ENCODE measurements at places on chromosomes 3 and 15. TPM values are rescaled to one million over a fixed set of nuclear protein-coding genes. Genes with fewer than 3 reads are reported as not detected.

MAGI1 gene
- 1.0 TPM for total RNA-seq

DNA sequence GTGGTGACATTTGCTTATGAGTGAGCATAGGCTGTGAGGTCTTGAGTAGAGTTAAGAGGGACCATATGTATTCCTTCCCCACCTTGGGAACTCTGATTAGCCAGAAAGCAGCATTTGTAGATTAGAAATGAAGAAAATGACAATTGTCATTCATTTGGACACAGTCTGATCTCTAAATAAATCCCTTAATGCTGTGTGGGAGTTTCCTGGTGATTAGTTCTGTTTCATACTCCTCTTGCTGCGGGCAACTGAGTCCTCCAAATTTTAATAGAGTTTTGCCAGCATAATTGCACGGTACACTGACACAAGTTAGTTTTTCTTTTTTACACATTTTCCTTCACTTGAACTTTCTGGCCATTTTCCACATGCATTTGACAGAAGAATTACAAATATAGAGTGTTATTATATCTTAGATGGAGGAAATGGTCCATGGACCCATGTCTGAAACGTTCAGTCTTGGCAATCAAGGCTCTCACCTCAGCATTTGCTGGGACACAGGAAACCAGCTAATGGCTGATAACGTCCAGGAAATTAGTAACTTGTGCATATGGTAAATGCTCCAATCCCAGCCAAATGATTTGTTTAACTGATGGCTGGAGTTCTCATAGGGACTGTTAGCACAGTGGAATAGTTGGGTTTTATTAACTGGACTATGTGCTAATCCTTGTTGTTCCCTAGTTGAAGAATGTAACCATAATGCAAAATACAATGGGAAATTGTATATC lies 321.2 kb downstream of the RBMS3 start:
- DNase-seq: no peak

SMAD6 gene
- total RNA-seq: 14.6 TPM

- no peak for DNase-seq
These were observed 61.4 kb upstream of the TRPM1 start for GRCh38 chr15:31162721-31163510.

DNA sequence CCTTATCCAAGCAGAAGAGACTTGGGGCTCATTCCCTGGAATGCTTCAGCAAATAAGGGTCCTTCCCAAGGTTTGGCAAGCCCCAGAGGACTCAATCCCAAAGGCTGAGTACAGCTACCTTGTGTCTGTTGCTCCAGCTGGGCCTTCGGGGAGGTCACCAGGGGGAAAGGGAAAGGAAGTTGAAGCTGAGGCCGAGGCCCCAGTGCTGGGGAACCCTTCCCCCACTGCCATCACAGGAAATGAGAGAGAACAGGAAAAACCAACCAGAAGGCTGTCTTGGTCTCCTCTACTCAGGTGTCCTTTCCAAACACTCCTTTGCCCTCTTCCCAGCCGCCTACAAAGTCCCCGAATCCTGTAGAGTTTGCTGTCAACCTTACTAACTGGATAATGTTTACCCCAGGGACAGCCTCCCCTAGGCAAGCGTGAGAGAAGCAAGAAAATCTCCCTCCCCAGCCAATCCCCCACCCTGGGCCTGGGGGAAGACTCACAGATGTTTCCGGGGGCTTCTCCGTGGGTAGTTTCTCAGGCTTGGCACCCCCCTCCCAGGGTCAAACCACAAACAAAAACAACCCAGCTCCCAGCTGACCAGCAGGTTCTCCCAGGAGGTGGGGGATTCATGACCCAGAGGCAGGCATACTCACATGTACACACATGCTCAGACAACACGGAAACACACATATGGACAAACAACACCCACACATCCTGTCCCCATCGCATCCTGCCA lies 5.5 kb downstream of the CSRNP1 start:
- peak; percentile 79 for DNase-seq

DNA sequence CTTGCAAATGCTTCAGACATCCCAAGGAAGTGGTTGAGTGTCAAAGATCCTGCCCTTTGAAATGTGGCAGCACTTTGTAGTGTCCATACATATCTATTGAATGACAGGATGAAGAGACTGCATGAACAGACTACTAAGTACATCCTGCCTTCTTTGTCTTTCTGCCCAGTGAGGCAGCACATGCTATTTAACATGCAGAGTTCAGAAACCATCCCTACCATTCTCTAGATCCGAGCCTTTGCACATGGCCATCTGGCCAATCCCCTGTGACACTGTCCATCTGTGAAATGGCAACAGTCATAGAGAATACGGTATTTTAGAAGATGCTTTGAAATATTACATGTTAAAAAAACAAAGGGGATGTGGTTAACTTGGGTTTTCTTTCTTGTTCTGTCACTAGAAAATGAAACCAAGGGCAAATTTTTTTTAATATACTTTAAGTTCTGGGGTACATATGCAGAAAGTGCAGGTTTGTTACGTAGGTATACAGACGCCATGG lies 519.6 kb downstream of the NTRK3 start:
- DNase-seq: no peak

- DNase-seq: no peak
These were observed 891.3 kb downstream of the SQOR start for GRCh38 chr15:46525984-46526725.

DNA sequence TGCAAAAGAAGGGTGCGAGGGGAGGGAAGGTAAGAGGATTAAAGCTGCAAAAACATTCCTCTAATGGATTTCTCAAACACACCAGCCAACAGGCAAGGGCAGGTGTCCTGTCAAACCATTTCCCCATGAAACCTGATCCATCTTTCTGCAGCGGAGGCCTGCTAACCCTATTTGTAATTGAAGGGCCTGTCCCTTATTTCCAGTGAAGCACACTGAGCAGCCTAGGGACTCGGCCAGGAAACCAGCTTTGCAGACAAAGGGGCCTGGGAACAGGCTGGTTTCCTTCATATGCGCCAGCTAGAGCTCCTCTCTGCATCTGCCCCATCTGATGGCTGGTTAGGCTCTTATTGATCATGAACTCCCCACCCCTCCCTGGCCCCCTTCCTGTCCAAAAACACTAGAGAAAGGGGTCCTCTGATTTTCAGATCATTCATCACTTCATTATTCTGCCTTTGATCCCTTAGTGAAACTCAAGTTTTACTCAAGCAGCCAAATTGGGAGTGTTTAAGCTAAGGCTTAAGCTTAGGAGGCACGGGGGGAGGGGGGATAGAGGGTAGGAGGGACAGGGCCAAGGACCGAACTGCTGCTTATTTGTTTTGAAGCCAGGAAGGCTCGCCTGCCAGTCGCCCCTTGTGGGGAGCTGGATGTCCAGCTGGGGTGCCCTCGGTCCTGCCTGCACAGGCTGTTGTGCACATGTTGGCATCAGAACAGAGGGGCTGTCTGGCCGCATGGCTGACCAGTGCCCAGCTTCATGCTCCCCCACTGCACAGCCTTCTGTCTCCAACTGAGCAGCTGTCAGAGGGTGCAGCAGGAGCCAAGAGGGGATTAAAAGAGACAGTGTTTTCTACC lies 53.1 kb downstream of the BOC start:
- no peak for DNase-seq

- no peak for DNase-seq
These were observed 62.8 kb downstream of the THBS1 start for GRCh38 chr15:39643727-39644126.

DNA sequence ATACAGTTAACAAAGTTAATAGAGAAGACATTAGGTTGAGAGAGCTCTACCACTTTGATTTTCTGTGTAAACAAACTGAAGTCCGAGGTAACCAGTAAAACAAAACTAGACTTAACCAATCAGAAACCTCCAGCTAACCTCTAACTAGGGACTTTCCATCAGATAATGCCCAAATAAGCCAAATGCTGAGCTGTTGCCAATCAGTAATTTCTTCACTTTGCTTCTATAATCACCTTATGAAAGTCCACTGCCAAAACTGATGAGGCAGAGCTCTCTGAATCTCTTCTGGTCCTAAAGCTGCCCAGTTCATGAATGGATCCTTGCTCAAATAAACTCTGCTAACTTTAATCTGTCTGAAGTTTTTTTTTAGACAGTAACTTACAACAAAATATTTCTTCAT lies 448.0 kb upstream of the NECTIN3 start:
- no peak for DNase-seq

GRCh38 chr15:64610257-64610919 lies 150.0 kb downstream of the ZNF609 start:
- no peak for DNase-seq

DNA sequence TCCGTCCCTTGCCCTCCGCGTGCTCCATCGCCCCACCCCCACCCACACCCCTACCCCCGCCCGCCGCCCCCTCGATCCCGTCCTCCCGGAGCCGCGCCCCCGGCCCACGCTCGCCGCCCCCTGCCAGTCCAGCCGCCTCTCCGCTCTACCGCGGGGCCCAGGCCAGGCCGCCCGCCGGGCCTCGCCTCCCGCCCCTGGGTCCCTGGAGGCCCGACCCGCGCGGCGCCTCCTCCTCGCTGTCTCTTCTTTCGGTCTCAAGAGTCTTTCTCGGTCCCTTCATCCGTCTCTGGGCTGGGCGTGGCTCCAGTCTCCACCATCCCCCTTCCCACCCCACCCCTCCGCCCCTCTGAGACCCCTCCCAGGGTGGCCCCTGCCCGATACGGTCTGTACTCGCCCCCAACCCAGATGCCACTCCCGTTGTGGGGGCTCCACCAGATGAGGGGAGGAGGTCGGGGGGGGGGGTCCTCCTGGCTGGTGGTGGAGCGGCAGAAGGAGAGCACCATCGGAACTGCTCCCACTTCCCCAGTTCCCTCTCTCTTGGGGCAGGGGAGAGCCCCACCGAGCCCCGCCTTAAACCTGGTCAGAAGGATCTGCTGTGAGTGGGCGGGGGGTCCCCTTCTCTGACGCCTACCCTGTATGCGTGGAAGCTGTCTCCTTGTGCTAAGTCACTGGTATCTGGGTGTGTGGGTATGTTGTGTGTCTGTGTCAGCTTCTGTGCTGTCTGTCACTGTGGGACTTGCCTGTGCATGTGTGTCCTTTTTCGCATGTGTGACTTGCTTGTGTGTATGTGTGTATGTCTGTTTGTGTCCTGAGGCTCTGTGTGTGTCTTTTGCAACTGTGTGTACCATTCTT lies 1.0 kb downstream of the PRKCD start:
- peak; percentile 71 for DNase-seq

DNA sequence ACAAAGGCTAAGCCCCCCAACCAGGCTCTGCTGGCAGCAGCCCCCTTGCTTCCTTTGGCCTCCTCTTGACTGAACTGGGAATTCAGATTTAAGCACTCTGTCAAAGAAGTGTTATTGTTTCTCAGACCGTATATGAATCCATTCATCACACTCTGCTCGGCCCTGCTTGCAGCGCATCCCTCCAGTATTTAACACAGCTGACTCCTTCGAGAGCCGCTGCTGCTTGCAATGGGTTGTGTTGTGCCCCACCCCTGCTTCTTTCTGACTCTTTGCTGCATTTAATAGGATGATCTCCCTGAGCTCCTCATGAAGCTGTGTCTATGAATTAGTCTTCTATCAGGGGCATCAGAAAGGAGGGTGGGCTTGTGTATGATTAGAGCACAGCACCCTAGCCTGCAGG lies 31.2 kb downstream of the C3orf20 start:
- no peak for DNase-seq

- no peak for DNase-seq
These were observed 218.4 kb downstream of the ABHD5 start for GRCh38 chr3:43909149-43909548.

DNA sequence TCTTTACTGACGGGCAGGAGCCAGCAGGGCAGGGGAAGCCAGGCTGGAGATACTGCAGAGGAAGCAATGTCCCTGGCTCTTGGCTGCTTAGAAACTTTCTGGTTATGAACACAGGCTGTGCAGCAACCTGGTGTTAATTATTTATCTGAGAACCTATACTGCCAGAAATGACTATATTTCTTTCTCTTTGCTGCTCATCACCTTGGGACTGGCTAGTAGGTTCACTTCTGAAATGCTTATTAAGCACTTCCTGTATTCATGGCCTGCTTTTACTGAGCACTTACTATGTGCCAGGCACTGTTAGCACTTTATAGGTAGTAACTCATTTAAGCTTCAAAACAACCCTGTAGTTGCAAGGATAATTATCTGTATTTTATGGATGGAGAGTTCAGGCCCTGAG lies 57.6 kb downstream of the RAB11A start:
- DNase-seq: no peak

GRCh38 chr15:26848498-26848897 lies 18.4 kb upstream of the GABRA5 start:
- no peak for DNase-seq

- DNase-seq: no peak
These were observed 630.1 kb upstream of the KCNMB2 start for GRCh38 chr3:177906126-177906511.

SRGAP3 gene
- total RNA-seq: 0.76 TPM

DNA sequence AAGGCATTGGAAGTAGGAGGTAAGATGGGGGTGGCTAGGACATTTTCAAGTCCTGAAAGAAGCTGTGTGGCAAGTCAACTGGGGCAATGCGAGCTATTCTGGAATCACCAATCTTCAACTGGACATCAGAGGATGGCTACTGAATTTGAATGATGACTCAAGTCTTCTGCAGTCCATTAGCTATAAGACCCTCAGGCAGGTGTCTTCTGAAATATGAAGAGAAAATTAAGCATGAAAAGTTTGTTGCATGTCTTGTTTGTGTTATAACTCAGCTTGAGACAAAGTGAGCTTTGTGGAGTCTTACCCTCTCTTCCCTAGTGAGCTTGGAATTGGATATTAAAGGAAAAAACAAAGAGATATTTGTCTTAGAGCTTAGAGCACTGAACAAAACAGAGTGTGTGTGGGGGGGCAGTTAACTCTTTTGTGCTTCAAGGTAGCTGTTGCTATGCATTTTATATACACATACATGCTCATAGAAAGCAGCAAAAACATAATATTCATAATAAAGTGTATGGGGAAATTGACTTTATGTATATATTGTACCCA lies 979.1 kb downstream of the MCTP2 start:
- no peak for DNase-seq

- DNase-seq: no peak
These were observed 95.8 kb downstream of the KCNAB1 start for GRCh38 chr3:156216216-156216615.

GRCh38 chr3:65252266-65252665 lies 564.5 kb upstream of the ADAMTS9 start:
- no peak for DNase-seq

GRCh38 chr3:194782698-194783404 lies 97.2 kb downstream of the FAM43A start:
- no peak for DNase-seq

ACSBG1 gene
- 0.52 TPM for total RNA-seq

- DNase-seq: no peak
These were observed 324.7 kb upstream of the SLCO3A1 start for GRCh38 chr15:91528801-91529200.

DNA sequence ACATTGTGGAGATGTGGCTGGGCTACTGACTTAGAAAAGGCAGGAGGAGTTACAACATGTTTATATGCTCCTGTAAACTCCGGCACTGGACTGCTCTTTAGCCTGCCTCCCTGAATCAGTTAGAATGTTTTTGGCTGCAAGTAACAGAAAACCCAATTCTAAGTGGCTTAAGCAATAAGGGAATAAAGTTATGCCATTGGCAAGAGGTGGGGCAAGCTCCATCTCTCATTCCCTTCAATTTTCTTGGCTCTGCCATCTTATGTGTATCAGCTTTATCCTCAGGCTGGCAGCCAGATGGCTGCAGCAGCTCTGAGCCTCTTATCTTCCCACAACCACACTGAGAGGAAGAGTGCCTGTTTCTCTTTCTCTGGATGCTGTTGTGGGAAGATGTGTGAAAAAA lies 22.4 kb upstream of the MEIS2 start:
- DNase-seq: no peak

- DNase-seq: no peak
These were observed 177.7 kb upstream of the NR2E3 start for GRCh38 chr15:71632576-71633195.

- DNase-seq: no peak
These were observed 453.8 kb downstream of the VGLL3 start for GRCh38 chr3:86537171-86537570.

- DNase-seq: no peak
These were observed 3.9 kb downstream of the RAB6B start for GRCh38 chr3:133891662-133892378.

SLC15A2 gene
- 15.2 TPM for total RNA-seq
